Stimulated activated CD8-positive, alpha-beta memory T cell treated with anti-CD3 and anti-CD28 coated beads, Interleukin-7, amount 100 ng/mL, for 1 hour (primary cell): ENCODE measurements at places on chromosomes 5 and 9.

GRCh38 chr9:18675332-18675731, 201.4 kb downstream of the ADAMTSL1 start:
- no peak for DNase-seq

DNA sequence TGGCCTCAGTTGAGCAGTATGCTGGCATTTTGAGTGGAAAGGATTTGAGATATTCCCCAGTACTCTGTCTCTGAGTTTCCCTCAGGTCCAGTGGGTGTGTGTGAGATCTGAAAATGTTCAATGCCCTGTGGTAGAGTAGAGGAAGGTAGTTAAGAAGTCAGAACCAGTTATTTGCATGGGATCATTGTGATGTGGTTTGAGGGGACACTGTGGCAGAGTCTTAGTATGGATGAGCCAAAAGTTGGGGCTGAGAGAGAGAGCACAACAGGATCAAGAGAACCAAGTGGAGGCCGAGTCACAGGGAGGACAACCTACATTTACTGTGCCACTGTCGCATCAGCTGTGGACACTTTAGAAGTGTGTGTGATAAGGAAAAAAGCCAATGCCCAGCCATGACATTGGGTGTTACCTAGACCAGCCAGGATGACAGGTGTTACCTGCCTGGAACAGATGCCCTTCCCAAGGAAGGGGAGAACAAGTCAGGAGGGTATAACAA, 128.9 kb upstream of the IL12B start:
- DNase-seq: no peak

- DNase-seq: no peak
Measured at GRCh38 chr9:1065130-1065529, 15.0 kb downstream of the DMRT2 start.

- DNase-seq: no peak
Measured at GRCh38 chr9:32590898-32591297, 17.9 kb upstream of the NDUFB6 start.

- no peak for DNase-seq
Measured at GRCh38 chr5:110707260-110707844, 19.1 kb downstream of the TMEM232 start.

DNA sequence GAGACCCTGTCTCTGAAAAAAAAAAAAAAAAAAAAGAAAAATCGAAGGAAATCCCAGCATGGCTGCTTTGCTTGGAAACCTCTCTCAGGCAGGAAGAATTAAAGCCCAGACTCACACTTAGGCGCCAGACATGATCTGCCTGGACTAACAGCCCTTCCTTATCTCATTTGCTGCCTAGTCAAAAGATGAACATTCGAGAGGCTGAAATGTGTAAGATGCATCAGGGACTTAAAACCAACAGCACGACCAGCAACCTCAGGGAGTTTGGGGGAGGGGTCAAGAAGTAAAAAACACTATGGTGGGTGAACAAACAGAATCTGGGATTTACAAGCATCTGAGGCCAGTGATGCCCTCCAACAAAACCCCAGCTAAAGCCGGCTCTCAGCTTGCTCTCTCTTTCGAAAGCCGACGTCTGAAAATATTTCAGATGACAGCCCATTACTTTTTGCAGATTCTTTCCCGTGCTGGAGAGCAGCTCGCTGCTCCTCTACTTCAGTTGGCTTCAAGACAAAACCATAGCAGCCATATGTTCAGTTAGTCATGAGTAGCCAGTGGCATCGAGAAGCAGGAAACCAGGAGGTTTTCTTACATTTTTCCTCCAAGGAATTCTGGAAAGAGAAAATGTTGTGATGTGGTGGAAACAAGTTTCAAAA, 249.9 kb downstream of the MARCHF11 start:
- DNase-seq: no peak

DNA sequence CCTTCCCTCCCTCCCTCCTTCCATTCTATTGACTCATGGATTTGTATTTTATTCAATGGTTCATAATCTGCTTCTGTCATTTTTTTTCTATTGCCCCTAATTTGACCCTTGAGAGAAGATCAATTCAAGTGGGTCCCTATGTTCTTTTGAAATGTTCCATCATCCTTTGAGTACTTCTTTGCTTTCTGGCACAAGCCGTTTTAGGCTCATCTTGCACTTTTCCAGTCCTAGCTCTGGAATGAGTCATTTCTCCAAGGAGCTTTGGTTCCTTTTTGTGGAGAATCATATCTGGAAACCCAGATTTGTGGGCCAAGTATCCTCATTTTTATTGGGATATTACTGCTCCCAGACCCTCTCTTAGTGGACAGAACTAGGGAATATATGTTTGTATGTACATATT, 126.8 kb upstream of the PTPN3 start:
- no peak for DNase-seq

GRCh38 chr9:123355761-123356431, at the start of gene CRB2:
TSS of gene CRB2 (plus strand) at chr9:123356197. CDS start at chr9:123356261, 64 bp downstream.
- DNase-seq: no peak

- DNase-seq: no peak
Measured at GRCh38 chr5:160352308-160352707, 18.1 kb downstream of the C1QTNF2 start.

DNA sequence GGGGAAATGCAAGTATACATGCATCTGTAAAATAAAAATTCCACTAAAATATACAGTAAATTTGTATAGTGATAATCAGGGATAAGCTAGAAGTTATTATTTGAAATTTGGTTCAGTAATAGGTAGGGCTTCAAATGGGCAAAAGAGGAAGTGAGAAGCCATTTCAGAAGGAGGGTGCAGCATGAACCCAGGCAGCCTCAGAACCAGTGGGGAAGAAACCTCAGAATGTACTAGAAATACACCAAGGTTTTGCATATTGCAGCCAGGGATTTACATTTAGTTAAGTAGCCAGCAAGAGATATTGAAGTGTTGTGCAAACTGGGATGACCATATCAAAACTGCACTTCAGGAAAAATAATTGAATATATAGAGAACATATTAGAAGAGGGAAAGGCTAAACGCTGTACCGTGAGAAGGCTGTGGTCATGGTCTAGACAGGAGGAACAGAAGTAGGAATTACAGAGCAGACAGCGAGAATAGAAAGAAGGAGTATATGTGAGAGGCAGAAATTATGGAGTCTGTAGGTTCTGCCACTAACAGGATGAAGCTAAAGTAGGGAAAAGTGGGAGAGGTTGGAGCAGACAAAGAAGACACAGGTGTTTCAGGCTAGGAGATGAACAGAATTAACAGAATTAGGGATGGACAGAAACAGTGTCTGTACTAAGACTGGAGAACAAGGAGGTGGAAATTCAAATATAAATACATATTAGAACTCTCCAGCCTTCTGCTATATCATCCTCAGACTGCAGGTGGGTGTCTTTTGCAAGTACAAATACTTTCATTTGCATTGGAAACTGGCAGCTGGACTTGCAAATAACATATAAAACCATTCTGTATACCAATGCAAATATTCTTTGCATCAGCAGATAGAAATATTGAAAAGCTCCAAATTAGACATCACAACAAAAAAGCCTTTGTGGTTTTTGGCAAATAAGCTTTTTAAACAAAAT, 335.6 kb downstream of the ZNF608 start:
- DNase-seq: no peak

DNA sequence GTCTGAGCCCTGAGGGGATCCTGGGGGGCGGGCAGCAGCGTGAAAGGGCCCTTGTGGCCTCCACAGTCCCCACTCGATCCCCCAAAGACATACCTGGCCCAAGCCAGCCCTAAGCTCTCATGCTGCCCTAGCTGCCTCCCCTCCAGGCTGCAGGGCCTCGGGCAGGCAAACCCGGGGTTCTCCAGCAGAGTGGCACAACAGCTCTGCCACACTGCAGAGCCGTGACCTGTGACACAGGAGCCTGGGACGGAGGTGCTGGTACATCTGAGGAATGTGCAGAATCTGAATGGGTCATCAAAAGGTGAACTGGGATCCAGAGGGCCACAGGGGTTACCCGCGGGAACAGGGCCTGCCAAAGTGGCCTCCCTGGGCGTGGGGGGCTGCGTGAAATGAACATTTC, 163.2 kb downstream of the DAB2IP start:
- DNase-seq: no peak

- no peak for DNase-seq
Measured at GRCh38 chr9:95336281-95336680, 18.8 kb upstream of the FANCC start.

GRCh38 chr5:107670932-107671741, at the start of gene EFNA5:
TSS of gene EFNA5 (minus strand) at chr5:107670937.
- DNase-seq: no peak

- DNase-seq: no peak
Measured at GRCh38 chr9:87498046-87498810, 561 bp downstream of the DAPK1 start.

- no peak for DNase-seq
Measured at GRCh38 chr5:126965061-126965475, 65.3 kb downstream of the MARCHF3 start.

DNA sequence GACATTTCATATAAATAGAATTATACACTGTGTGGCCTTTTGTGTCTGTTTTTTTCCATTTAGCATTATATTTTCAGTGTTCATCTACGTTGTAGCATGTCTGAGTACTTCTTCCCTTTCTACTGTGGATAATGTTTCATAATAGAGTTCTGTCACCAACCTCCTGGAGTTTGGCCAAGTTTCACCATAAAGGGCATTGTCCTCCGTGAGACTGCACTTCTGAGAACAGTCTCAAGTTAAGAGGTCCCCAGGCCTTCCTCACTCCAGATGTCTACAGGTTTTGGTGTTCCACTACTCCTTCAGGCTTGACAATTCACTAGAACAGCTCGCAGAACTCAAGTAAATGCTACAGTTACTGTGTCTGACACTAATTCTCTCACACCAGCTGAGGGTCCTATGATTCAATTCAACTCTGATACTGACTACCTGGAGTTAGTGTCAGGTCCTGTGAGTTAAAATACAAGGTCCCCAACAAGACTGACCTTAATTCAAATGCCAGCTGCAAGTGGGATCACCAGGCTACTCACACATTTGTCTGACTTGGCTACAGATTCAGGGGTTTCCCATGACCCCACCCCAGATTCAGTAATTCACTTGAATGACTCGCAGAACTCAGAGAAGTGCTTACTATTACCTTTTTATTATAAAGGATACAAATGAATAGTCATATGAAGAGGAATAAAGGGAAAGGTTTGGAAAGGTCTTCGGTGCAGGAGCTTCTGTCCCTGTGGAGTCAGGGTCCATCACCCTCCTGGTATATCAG, 31.1 kb downstream of the SLC35A4 start:
- DNase-seq: no peak

DNA sequence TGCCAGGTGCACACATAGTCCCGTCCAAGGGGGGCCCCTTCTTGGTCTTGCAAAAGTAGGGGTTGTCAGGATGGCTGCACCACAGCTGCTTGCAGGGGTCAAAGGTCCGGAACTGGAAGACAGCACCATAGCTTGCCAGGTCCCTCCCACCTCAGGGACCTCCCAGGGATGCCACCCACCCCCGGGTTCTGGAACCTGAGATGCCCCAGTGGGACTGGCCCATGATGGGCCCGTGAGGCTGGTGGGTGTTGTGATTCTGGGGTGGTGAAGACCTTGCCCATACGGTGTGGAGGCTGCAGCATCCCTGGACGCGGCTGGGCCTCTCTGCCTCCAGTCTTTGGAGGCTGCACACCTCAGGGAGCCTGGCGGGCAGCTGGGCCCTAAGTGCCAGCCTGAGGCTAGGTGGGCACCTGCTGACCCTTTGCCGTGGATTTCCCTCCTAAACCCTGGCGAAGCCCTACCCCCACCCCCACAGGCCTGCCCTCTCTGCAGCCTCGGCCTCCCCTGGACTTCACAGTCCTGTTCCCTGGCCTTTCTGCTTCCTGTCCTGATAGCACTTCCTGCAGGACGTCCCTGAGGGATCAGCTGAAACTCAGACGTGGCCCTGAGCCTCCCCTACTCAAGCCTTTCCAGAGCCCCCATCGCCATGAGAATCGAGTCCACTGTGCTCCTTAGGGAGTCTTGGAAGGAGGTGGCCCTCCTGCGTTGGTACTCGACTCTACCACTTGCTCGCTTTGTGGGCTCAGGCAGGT, 92.1 kb downstream of the ZNF354C start:
- DNase-seq: no peak

DNA sequence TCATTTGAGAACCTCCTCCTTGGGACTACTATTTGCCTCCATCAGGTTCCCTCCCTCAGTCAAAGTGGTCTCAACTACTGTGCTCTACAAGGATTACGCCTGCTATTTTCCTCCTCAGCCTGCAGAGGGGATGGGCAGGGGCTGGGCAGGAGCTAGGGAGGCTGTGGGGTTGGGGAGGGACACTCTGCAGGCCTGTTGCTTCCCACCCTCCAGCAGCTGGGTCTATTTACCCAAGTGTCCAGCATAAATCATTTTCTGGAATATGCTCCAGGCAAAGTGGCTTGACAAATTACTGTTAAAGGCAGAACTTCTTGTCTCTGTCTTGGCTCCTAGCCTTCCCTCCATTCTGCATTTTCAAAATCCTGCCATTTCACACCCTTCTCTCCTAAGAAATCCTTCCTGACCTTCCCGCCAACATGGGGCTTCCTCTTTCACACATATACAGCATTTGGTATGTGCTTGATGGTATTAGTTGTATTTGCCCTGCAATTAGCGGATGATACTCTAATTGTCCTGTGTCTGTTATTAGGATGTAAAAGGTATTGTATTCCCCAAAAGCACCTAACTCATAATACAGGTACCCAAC, 106.7 kb downstream of the EFNA5 start:
- no peak for DNase-seq

- DNase-seq: no peak
Measured at GRCh38 chr5:74332682-74333081, 307.8 kb downstream of the ENC1 start.

DNA sequence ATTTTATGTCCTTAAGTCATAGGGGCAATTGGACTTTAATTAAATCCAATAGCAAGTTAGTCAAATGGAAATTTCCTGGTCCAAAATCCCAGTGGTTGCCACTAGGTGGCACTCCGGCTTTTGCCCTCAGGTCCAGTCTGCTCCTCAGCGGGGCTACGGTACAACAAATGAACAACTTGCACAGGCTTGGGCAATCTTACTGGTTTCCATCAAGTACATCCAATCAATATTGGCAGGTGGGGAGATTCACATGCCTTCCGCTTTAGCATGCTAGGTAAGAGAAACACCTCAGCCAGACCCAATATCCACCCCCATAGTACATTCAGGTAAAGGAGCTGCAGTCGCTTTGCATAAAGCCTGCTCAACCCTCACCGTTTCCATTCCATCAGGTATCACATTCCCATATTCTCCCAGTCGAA, 6.3 kb upstream of the MXD3 start:
- peak; percentile 49 for DNase-seq

GRCh38 chr5:177111720-177112394, 21.7 kb upstream of the NSD1 start:
- peak; percentile 40 for DNase-seq

DNA sequence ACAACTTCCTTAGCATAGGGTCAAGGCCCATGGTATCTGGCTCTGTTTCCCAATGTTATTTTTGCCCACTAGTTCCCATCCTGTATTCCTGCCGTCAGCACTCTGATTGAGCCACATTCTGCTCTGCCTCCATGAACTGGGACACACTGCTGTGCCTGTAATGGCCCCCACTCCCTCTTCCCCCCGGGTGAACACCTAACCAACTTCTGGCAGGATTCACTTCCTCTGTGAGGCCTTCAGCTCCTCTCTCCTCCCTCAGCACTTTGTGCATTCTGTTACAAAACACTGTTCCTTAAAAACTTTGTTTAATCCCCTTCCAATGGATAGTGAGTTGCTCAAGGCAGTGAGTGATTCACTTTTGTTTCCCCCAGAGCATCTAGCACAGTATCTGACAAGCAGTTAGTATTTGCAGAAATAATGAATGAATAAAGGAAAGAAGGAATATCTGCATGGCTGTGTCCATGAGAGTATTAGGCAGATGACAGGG, 183.6 kb downstream of the EFNA5 start:
- DNase-seq: no peak

- no peak for DNase-seq
Measured at GRCh38 chr5:138495351-138495750, 30.1 kb downstream of the EGR1 start.

- DNase-seq: no peak
Measured at GRCh38 chr9:84600739-84601138, 68.8 kb upstream of the NTRK2 start.

GRCh38 chr5:154761046-154761736, 6.0 kb downstream of the LARP1 start:
- no peak for DNase-seq
